ENCODE measurements at places on chromosomes 6 and 20.

- DNase-seq, result no peak
These were observed 22.1 kb downstream of the PABPC1L start for GRCh38 chr20:44931911-44932310.

DNA sequence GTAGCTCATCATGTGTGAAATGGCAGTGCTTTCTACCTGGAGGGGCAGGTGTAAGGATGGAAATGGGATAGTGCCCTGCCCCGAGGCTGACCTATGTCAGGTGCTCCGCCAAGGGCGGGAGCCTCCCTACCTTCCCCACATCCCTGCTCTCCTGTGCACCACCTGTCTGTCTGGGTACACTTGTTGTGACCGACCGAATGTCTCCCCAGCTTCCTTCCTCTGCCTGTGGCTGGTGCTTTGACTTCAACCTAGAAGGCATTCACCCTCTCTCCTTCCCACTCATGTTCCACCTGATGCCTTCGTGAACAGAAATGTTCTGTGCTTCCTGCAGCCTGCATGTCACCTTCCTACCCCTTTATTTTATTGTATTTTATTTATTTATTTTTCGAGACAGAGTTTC is 114.8 kb downstream of the SCML4 start:
- no peak for DNase-seq

DNA sequence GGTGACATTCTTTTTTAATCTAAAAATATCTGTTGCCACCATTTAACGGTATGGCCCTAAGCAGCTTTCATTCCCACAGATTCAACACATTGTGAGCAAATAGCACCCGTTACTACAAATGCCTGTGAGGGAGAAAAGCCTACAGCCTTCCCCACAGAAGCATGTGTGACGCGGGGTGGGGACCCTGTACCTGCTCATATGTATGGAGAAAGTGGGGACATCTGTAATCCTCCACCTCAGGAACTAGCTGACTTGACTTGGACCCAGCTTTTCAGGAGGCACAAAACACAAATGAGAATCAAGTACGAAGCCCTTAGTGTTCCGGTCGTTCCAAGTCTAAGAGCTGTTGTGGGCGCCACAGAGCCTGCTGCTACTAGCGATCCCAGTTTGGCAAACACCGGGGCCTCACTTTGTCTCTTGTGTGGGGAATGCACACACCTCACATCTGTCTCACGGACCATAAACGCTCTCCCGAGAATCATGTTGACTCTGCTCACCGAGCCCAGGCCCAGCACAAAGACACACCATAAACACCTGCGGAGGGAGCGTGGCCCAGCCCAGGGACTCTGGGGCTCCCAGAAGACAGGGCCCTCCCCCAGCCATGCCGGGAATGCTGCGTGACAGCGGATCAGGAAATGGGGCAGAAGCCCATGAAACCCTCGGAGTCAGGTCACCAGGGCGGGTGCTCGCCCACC is 21.6 kb downstream of the DLL1 start:
- no peak for DNase-seq

DNA sequence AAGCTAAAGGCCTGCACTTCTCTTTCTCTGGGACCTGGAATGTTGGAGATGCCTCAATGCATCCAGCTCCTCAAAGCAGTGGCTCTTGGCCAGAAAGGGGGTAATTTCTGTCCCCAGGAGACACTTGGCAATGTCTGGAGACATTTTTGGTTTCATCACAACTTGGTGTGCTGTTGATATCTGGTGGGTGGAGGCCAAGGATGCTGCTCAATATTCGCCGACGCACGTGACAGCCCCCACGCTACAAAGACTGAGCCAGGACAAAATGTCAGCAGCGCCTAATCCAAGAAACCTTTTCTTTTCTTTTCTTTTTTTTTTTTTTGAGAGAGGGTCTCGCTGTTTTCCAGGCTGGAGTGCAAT is 79.8 kb downstream of the SULF2 start:
- DNase-seq, result no peak

DNA sequence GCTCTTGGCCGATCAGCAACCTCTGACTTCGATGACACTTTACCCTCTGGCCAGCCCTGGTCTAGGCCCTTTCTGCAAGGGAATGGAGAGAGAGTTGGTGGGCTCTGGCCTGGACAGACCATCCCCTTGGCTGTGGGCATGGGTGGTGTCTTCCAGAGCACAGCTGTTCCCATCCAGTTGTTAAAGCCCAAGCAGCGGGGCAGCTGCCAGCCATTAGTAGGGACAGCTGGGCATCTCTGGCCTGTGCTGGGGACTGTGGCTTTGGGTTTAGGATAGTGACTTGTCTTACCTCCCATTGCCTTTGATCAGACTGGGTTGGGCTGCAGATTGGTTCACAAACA is 2.8 kb downstream of the CDC25B start:
- no peak for DNase-seq

DNA sequence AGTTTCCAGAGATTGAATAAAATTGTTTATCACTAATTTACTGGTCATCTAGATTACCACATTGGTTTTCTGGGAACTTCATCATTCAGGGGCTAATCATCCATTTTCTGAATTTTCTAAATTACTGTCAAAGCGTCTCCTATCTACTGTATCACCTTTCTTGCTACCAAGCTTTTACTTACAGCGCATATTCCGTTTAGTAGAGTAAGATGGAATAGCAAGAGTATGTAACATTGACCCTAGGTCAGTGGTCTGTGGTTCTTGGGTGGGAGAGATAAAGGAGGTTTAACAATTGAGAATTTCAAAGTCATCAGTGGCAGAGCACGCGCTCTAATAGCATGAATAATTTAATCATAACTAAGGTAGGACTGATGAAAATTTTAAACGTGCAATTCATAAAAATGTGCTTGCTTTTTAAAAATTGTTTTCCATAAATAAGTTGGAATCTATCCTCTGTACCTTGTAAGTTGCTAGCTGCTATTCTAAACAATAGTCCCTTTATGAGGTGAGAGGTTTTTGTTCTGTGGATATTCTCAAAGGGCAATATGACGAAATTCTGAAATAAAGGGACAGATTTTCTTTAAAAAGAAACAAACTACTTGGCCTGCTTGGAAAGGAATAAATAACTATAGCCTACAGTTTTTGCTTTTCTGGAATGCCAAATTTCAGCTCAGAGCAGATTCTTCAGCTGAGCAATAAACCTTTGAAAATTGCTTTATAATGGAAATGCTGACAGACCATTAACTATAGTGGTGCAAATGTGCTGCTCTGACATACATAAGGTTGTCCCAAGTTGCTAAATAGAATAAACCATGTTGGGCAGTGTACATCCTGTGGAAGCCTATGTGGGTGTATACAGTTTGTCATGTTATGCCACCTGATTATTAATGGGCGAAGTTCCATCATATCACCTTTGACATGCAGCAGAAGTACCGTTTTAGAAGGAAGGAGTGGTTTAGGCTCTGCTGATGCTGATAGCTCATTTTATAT is 84.1 kb downstream of the ZFAND3 start:
- no peak for DNase-seq

- no peak for DNase-seq
These were observed 8.3 kb upstream of the FOXC1 start for GRCh38 chr6:1601158-1602048.

Data from RCC 7860 (cell line).